CD4-positive, alpha-beta T cell treated with Interleukin-4 for 1 hour (primary cell): ENCODE measurements at places on chromosomes 11 and 22.

DNA sequence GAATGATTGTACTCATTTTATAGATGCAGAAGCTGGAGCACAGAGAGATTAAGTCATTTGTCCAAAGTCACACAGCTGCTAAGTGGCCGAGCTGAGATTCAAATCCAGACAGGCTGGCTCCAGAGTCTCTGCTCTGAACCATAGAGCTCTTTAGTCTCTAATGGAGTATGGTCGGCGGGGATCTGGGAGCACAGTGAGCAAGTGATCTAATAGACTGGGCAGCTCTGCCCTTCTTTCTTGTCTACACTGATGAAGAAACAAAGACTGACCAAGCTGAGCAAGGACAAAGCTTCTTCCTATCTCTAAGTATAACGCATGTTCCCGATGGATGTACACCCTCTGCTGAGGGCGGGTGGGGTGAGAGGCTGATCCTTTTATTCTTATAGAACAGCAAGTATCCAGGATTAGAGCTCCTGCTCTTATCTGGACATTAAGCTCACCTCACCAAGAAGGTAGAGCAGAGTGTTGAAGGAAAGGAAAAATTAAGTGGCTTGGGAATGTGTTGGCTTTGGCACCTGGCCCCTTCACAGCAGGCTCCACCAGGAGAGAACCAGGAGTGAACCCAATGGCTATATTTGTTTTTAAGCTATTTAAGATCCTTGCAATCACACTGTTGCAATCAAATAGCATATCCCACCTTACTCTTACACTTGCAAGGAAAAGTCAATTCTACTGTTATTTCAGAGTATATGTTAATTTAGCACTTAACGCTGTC is 68.7 kb downstream of the ETS1 start:
- DNase-seq: no peak

- no peak for DNase-seq
Observed at GRCh38 chr22:25643232-25644000, 78.9 kb downstream of the GRK3 start.

DNA sequence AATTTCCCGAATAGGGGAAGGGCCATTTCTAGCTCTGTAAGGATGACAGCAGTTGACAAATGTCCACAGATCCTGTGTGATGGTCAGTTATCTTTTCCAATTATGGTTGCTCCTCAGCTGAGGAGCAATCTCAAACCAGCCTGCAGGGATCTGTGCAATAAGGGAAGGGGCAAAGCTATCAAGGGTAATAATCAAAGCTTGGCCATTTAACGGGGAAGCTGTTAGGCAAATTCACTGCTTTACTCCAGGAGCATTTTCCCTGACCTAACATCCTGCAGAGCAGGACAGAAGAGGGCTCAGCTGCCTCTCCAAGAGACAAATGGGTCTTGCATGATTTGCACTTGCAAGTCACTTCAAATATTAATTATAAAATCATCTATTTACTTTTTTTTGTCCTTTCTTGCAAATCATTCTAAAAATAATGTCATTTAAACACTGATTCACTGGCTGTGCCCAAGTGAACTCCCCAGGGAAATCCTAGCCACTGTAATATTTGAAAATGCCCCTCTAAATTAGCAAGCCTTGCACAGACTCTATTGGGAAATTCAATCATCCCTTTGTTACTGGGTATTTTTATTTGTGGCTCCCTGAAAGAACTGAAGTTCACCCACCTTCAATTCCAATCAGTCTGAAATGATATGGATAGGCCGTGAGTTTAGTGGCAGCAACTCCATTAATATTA is 1256.7 kb downstream of the LRRC4C start:
- no peak for DNase-seq

DNA sequence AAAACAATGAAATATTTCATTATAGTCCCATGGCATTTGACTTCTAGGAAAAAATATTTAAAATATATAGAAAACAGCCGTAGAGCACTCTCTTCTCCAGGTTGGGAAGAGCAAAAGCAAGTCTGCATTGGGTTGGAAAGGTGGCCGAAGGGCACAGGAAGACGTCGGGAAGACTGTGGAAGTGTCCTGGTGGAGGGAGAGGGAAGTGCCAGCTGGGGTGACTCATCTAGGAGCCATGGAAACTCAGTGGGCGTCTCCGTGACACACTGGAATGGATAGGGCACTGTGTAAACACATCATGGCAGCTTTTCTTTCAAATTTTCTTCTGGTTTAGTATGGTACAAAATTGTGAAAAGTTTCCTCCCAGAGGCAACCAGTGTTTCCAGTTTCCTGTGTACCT is 12.7 kb downstream of the GTPBP1 start:
- no peak for DNase-seq

- no peak for DNase-seq
Observed at GRCh38 chr22:42764895-42765363, 44.3 kb upstream of the A4GALT start.
